ENCODE measurements at places on chromosomes 4 and X.

- DNase-seq, result no peak
Measured at GRCh38 chrX:53028678-53029077, 19.9 kb upstream of the GPR173 start.

- no peak for DNase-seq
Measured at GRCh38 chr4:174859904-174860303, 30.9 kb upstream of the GLRA3 start.

DNA sequence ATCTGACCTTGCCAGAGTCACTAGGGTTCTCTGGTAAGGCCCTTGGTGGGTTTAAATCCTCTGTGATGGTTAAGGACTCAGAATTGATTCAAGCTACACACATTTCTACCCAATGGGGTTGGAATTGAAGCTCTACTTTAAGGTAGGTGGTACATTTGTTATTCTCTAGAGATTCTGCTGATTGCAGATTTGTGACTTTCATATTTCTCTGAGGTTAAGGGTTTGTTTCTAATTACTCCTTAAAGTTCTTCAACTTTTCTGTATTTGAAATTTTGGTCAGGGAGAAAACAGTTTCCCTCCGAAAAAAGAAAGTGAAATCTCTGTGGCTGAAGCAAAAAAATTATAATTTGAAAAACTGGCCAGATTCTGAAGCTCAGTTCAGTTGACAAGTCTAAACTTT, 25.8 kb upstream of the USP46 start:
- no peak for DNase-seq

DNA sequence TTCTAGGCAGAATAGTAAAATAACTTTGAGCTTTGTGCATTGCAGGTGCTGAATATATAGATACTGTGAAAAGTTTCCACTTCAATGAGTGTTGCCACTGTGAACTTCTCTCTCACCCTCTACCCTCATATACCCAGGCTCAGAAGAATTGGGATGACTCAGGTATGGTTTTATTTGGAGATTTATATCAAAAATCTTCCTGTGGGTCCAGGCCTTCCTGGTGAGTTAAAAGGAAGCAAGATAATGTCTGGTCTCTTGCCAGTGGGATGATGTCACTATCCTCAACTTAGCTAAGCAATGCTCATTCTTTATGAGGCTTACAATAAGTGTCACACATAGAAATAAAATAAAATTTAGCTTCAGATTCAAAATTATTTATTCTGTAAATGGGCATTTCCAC, 153.3 kb upstream of the TENT5D start:
- no peak for DNase-seq

DNA sequence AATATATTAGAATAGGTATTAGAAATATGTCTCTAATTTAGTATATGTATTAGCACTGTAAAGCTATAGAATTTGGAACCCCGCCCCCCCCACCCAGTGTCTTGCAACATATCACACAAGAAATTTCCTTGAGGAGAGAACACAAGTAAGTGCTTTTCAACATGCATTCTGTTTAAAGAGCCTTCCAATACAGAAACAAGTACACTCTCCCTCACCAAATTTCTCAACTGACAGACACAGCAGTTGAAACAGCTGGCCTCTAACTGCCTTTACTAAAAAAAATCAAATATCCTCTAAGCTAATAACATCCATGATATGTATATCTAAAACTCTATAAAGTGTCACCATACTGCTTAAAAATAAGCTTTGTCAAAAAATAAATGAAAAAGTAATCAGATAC, 12.4 kb downstream of the CAMK2D start:
- DNase-seq, result no peak

DNA sequence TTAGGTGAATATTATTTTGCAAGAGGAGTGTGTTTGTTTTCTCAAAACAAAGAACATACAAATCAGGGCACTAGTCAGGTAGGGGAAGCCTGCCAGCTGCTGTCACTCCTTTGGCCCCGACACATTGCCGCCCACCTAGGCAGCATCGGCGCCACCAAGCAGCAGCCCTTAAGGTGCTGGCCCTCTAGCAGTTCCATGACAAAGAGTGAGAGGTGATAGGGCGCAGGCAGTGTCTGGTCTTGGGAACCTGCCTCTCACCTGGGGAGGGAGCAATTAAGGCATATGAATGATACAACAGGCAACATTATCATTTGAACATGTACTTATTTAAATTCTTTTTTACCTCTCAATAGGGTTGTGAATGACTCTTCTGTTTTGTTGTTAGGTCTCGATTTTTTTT, 135.1 kb downstream of the PLS3 start:
- no peak for DNase-seq

DNA sequence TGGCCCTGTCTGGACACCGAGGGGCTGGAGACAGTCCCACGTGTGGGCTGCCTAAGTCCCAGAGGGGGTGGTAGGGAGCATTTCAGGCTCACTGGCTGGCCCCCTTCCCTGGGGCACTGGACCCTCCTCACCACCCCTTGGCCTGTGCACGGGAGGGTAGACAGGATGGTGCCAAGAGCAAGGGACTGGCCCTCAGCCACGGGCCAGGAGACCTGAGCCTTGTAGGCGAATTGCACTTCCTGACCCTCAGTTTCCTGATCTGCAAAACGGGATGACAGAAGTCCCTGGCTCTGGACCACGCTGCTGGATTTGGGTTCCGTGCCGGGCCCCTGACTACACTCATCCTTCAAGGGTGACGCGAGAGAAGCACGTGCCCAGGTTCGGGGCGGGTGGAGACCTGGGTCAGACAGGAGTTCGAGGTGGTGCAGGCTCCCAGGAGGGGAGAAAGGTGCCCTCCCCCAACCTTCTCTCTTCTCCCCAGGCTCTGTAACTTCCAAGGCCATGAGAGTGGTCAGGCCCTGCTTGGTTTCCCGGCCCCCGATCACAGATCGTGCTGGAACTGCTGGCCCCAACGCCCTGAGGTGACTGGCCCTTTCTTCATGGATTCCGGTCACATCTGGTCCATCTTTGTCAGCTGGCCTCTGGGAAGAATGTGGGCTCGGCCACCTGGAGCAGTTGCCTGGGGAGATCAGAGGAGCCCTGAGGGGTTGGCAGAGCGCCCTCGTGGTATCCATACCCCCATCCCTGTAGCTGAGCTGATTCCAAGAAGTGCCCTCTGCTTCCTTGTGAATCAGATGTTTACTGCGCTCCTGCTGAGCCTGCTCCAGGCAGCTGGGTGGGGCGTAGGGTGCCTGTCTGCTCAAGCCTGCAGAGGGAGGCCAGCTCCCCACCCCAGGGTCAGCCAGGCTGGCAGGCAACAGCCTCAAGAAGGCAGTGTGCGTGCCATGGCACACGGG, 3.3 kb downstream of the SH3BP2 start:
- DNase-seq, result no peak

GRCh38 chr4:103721251-103721650, 1.5 kb upstream of the TACR3 start:
- DNase-seq, result no peak

- no peak for DNase-seq
Measured at GRCh38 chrX:87528487-87528886, 10.9 kb downstream of the KLHL4 start.

- no peak for DNase-seq
Measured at GRCh38 chr4:154044742-154045485, 256.0 kb upstream of the SFRP2 start.

- no peak for DNase-seq
Measured at GRCh38 chrX:21658746-21659145, 616 bp upstream of the KLHL34 start.

DNA sequence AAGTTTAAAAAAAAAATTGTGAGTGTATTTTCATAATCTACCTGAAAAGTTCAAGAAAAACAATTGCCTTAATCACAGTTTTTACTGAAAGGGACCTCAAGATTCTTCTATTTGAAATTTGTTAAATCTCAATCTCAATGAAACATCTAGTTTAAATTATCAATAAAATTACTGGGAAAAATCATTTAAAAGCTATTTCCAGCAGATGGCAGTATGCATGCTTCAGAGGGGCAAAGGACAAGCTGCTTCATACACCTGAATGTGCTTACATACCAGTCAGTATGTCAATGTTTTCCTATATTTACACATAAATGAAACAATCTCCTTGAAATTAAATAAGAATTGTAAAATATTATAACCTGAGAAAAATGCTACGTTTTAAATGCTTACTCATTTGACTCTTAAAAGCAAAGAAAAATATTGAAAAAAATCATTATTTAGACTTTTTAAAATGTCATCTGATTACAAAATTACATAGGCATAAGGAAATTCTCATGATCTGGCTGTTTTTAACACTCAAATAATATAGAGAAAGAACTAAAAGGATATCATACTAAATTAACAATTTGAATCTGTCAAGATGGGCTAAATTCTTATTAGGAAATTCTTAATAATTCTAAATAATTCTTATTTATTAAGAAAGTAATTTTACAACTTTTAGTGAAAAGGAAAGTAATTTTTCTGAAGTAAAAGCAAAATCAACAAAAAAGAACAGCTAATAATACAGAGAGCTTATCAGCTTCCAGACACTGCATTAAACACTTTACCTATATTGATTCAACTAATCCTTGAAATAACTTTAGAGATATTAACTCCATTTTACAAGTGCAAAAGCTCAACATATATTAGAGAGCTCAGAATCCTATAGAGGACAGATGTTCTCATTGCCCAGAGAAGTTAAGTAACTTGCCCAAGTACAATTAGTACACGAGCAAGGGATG, 242.1 kb downstream of the ADAMTS3 start:
- no peak for DNase-seq

- DNase-seq, result no peak
Measured at GRCh38 chr4:62544428-62544827, 1344.3 kb downstream of the ADGRL3 start.

GRCh38 chr4:48197643-48198237, 63.7 kb upstream of the TXK start:
- DNase-seq, result no peak

DNA sequence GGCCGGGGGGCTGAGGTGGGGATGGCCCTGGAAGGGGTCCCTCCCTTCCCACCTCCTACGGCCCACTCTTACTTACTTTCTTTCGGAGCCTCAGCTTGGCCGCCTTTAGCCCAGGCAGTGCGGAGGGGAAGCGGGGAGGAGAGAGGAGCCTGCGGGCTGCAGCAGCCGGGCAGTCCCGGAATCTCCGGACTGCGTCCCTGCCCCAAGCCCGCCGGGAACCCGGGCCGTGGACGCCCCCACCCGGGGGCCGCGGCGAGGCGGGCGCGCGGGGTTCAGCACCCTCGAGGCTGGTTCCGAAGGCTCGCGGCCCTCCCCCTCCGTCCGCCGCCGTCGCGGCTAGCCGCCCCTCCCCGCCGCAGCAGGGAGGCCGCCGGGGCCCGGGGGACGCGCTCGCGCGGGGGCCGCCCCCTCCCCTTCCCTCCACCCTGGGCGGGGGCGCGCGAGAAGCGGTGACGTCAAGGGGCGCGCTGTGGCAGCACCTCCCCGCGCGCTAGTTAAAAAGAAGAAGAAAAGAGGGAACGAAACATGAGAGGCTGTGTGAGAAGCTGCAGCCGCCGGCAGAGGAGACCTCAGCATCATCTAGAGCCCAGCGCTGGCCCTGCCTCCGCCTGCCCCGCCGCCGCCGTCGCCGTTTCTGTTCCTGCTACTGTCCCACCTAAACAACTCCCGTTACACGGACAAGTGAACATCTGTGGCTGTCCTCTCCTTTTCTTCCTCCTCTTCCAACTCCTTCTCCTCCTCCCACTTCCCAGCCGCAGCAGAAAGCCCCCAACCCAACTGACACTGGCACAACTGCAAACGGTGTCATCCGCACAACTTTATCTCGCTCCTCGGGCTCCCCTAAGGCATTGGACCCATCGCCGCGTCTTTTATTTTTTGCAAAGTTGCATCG, at the start of gene HHIP:
Gene HHIP, plus strand, starts transcription at position 526 of the 892 bp plus-strand sequence. CDS start 520 bp downstream, outside the sequence.
- DNase-seq, result no peak

DNA sequence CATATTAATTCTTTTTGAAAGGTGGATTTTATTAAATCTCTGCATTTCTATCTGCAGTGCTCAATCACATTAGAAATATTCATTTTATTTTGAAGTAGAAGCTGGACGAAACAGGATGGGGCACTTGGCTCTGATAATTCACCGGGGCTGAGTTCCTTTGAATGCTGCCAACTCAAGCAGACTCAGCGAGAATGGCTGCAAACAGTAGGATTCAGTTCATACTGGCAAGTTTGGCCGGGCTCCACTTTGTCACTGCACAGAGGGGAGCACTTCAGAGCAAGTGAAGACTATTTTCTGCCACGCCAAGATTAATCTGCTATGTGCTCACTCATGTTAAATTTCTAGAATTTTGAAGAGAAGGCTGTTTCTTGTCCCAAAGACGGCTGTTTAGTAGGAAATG, 30.7 kb upstream of the KLHL8 start:
- no peak for DNase-seq

DNA sequence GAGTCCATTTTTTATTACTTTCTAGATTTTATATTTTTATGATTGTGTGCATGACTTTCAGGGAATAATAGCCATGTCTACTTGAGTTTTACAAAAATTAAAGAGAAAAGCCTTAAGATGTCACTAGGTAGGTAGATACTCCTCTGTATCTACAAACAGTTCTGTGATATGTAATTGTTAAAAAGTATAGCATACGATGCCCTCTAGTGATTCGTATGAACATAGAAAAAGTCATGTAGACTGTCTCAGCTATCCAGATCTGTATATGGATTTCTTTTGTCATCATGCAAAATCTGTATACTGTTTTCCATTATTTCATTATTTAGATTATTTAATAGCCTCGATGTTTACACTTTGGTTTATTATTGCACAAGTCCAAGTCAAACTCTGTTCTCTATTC, 856.6 kb downstream of the CENPC start:
- no peak for DNase-seq

GRCh38 chr4:145735827-145736226, 55.9 kb downstream of the C4orf51 start:
- DNase-seq, result no peak

DNA sequence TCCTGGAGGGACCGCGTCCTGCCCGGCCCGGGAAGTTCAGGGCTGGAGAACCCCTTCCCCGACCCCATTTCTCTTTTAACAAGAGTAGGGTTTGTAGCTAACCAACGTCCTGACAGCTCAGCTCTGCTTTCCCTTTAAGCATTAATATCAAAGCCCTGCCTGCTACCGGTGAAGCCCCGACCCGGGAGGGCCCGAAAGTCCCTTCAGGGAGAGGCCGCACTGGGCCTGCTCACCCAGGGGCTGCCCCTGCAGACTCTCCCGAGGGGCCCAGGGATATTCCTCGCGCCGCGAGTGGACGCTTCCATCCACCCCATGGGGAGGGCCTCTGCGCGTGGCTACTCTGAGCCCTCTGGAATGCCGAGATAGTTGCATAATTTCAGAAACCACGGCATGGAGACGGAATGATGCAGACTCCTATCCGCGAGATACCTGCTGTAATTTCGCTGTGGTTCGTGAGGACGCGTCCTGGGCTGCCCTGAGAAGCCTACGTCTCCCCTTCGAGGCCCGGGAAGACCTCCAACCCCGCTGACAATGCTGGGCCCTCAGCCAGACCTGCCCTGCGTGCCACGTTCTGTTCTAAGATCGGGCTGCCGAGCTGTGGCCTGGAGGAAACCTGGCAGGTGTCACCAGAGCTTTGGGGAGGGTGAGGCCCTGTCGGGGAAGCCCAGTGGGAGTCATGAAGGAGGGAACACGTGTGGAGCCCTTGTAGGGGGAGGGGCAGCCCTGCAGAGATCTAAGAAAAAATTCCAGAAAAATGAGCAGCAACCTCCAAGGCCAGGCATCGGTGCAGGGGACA, 999 bp upstream of the CTBP1 start:
- peak; percentile 41 for DNase-seq

GRCh38 chr4:37584071-37584470, 102.1 kb downstream of the RELL1 start:
- no peak for DNase-seq

- DNase-seq, result no peak
Measured at GRCh38 chrX:149230689-149231088, 274.4 kb downstream of the IDS start.

All from stimulated activated CD4-positive, alpha-beta T cell treated with anti-CD3 and anti-CD28 coated beads, Interleukin-1b, Interleukin-23, amount 100 ng/mL, for 24 hours (primary cell).